Activated T-helper 1 cell treated with Interleukin-2 at 50 U/mL for 16 hours (primary cell): ENCODE measurements at places on chromosomes 5 and 9.

- DNase-seq = no peak
These were observed at the start of gene BHMT for GRCh38 chr5:79111387-79111959. TSS of gene BHMT (plus strand) at chr5:79111809. CDS start at chr5:79111886, 77 bp downstream.

GRCh38 chr5:55467862-55468551 is 66.8 kb downstream of the PLPP1 start:
- no peak for DNase-seq

DNA sequence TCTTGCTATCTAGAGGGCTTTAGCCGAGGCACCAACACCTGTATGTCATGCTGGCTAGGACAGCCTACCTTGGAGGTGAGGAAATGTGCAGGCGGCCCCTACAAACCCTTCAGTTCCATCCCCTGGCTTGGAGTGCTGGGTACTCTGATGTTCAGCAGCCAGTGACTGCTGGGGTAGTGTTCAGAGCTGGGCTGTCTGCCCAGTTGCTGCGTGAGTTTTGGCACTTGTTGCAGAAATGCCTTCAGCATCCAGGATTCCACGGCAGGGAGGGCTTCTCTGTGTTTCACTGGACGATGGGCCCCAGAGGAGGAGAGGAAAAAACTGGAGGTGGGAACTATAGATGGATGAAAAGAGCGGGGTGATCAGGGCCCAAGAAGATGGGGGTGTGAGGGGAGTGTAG is 10.4 kb downstream of the SWI5 start:
- DNase-seq = no peak

- no peak for DNase-seq
These were observed 1.5 kb upstream of the PTGES2 start for GRCh38 chr9:128128836-128129590.

DNA sequence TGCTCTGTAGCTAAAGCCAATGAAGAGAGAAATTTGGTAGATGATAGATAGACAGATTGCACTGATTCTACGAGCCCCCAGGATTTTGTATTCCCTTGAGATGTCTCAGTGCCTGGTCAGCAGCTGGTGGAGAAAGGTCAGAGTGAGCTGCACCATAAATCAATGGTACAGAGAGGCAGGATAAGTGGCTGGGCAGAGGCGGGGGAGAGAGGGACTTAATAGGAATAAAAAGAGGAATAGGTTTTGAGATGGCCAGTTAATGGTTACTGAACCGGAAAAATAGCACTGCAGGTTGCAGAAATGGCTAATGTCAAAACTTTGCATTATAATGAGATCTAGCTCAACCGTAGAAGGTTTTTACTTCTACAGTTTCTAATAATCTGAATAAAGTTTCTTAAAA is 47.9 kb upstream of the SLC12A2 start:
- DNase-seq = no peak

DNA sequence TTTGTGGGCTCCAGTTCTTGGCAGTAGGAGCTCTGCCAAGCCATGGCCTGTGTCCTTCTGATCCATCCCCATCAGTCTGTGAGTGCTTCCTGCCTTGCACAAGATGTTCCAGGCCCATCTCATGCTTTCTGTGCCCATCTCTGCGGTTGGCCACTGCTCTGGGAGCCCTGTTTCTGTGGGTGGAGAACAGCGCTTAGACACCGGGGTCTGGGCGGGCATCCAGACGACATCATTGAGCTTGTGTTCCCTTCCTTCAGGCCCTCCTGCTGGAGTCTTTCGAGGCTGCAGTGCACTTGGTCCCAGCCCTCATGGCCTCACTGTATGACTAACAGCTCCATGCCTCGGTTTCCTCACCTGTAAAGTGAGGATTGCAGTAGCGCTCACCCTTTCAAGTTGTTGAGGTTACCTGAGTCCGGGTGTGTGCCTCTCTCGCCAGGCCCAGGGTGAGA is 14.9 kb upstream of the CARD19 start:
- DNase-seq = no peak

DNA sequence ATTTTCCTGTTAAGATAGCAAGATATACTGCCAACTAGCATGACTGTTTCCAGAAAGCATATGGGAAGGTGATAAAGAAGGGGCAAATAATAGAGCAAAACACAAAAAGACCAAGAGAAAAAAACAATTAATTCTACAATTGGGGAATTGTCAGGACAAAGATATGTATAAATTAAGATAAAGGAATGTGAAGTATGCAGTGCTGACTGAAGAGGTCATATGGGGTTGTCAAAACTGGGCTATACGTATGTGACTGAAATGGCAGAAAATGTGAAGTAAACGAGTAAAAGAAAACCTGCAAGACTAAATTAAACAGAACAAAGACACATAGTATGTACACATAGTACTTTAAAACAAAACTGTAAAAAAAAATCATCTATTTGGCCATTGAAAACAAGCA is 222.3 kb downstream of the ARL15 start:
- DNase-seq = no peak

GRCh38 chr9:132965478-132965877 is 13.0 kb upstream of the GFI1B start:
- DNase-seq = no peak

DNA sequence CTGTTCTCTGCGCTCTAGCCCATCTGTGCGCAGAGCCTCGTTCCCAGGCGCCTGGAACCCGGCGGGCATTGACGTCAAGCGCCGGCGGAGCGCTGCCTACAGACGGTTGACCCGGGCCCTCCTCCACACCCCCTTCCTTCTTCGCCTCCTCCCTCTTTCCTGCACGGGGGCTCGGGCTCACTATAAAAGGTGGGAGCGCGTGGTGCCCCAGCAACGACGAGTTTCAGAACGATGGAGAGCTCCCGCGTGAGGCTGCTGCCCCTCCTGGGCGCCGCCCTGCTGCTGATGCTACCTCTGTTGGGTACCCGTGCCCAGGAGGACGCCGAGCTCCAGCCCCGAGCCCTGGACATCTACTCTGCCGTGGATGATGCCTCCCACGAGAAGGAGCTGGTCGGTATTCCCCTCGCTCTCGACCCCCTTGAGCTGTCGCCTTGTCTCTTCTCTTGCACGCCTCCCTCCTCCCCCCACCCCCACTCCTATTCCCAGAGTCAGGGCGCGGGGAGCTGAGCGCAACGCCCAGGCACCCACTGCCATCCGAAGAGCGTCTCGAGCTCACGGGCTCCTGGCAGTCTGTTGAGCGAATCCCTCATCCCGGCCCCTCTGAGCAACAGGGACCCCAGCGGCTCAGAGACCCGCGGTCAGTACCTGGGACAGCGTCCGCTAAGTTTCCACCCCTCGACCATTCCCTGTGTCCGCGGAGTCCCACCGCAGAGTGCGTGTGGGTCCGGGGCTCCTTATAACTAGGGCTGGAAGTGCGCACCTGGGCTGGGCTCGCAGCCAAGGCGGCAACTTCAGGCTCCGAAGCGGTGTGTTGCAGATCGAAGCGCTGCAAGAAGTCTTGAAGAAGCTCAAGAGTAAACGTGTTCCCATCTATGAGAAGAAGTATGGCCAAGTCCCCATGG is at the start of gene CARTPT:
TSS of gene CARTPT (plus strand) at position 213 of the 902 bp plus-strand sequence. CDS start at position 232, 19 bp downstream.
- no peak for DNase-seq

DNA sequence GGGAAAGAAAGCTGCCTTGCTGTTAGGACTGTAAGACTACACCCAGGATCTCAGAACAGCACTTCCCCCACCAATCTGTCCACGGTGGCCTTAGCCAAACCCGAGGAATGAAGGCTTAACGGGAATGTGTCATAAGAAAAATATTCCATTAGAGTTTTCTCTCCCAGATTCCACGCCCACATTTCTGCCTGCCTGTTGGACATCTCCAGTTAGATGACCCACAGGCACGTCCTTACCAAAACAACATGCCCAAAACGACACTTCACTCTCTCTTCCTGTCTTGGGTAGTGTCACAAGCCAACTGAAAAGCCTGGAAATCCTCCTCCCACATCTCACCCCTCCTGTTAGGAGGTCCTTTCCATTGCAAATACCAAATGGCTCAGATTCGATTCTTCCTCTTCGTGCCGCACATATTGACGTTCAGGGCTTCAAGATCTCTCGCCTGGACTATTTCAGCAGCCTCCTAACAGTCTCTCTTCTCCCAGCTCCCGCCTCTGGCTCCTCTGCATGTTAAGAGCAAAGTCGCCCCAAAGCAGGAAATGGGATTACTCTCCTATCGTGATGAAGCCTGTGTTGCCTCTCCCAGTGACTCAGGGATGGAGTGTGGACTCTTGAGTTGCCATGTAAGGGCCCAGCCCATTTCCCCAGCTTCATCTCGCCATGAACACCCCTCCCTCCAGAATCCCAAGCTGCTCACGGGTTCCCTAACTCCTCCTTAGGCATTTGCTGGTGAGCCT is 159.3 kb downstream of the NR3C1 start:
- DNase-seq = no peak

GRCh38 chr5:1780614-1780930 is 19.1 kb downstream of the MRPL36 start:
- DNase-seq = no peak

GRCh38 chr9:77305622-77306400 is 128.5 kb downstream of the VPS13A start:
- DNase-seq = no peak

GRCh38 chr9:114431003-114431402 is 43.2 kb upstream of the AKNA start:
- no peak for DNase-seq

DNA sequence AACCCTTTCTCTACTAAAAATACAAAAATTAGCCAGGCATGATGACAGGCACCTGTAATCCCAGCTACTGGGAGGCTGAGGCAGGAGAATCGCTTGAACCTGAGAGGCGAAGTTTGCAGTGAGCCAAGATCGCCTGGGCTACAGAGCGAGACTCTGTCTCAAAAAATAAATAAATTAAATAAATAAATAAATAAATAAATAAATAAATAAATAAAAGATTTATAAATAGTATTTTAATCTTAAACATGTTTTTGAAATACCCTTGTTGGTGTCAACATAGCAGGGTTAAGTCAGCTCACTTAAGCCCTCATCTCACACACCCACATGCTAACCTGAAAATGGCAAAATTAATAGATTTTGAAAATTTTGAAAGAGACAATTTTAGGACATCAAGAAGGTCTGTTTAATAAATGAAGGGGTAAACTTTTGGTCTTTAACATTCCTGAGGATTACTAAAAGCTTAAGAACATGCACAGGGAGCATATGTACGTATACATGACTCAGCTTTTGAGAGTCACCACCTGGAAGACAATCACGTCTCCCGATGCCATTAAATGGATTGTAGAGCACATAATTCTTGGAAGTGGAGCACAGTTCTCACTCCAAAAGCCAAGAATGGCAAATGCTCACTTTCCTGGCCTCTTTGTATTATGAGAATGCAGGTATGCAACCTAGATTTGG is 202.5 kb downstream of the GDNF start:
- DNase-seq = no peak

- DNase-seq = no peak
These were observed 114.4 kb downstream of the TENT4A start for GRCh38 chr5:6827526-6828219.

DNA sequence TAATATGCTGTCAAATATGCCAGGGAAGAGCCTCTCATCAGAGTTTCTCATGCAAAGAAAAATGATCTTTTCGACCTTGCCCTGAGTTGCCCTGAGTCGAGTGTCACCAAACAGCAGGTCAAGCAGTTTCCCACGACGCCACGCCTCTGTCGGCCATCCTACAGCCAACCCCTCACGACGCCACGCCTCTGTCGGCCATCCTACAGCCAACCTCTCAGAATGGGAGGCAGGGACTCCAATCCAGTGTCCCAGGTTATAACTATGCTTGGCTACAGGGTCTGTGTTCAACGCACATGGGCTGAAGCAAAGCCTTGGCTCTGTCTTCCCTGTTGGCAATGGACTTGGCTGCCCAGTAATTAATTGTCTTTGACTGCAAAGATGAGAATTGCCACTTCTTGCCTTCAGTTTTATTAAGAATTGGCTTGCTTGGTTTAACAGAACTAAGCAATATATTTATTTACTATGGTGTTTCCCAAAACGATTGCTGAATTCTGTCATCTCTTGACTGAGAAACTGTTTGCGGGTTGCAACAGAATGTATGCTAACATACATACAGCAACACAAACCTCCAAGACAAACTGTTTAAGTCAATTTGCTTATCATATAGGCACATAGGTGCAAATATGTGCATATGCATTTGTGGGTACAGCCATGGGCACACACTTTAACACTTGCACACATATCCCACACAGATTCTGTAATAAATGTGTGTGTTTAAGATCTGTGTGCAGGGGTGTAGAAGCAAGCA is 352.9 kb downstream of the GLIS3 start:
- DNase-seq = no peak

GRCh38 chr5:158727771-158728311 is 371.9 kb downstream of the EBF1 start:
- no peak for DNase-seq

GRCh38 chr5:177469750-177470525 is 3.5 kb downstream of the DBN1 start:
- no peak for DNase-seq

DNA sequence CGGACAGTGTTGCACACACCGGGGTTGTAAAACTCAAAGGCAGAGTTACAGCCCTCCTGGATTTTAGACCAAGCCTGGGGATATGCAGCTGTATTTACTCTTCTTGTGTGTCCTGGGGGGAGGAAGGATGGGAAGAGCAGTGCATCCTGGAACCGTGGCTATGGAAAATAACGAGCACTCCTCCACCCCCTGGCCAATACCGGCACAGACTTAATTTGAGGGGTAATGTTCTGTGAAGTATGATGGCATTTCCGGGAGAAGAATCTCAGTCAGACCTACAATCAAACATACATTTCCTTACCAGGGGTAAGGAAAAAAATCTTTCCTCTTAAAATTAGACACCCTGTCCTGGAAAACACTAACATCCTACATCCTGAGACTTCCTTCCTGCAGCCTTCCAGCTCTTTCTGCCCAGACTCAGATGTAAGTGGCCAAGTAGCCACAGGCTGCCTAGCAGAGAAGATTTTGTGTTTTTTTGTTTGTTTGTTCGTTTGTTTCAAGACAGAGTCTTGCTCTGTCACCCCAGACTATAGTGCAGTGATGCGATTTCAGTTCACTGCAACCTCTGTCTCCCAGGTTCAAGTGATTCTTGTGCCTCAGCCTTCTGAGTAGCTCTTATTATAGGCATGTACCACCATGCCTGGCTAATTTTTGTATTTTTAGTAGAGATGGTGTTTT is 11.0 kb upstream of the ERMP1 start:
- DNase-seq = no peak

GRCh38 chr5:6582507-6583048 is 50.3 kb downstream of the NSUN2 start:
- no peak for DNase-seq

- no peak for DNase-seq
These were observed 32.9 kb downstream of the ELL2 start for GRCh38 chr5:95928724-95929253.

- no peak for DNase-seq
These were observed 15.2 kb upstream of the NEK6 start for GRCh38 chr9:124242331-124243194.

GRCh38 chr5:177368869-177369644 is 11.3 kb downstream of the RGS14 start:
- DNase-seq = no peak

DNA sequence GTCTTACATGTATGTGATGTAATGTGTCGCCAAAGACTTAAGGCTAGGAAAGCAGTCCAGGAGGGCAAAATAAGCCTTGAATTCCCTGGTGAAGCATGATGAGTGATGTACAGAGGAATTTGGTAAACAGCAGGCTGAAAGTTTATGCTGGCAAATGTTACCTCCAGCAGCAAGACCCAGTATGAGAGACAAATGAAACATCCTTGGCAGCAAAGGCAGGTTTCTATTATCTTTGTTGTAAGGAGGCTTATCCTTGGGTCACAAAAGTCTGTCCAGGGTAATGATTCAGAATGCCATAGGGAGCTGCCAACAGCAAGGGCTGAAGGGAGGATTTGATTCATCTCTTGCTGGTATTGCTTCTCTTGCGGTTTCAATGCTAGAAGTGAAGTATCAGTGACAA is 75.9 kb upstream of the HTR4 start:
- DNase-seq = no peak
